Occipital lobe (tissue), 3 donors: ENCODE measurements at places on chromosomes 2 and 18. TPM values are rescaled to one million over a fixed set of nuclear protein-coding genes. Genes with fewer than 3 reads are reported as not detected.

Gene CLEC4F
- not detected for total RNA-seq

Gene SGO2
- 4.8 TPM for total RNA-seq

DNA sequence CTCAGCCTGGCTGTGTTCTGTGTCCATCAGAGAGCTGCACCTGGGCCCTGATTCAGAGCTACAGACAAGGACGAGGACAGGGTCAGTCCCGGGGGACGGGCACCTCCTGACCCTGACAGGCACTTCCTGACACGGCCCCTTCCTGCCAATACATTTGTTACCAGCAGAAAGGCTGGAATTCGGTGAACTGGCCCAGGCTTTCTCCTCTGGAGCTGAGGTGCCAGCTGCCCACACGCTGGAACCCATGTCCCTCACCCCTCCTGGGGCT lies 12.3 kb upstream of the ZNF519 start:
- no peak for DNase-seq

Gene XIRP2
- total RNA-seq, result 0.78 TPM

Gene DNAJC5G
- not detected for total RNA-seq

DNA sequence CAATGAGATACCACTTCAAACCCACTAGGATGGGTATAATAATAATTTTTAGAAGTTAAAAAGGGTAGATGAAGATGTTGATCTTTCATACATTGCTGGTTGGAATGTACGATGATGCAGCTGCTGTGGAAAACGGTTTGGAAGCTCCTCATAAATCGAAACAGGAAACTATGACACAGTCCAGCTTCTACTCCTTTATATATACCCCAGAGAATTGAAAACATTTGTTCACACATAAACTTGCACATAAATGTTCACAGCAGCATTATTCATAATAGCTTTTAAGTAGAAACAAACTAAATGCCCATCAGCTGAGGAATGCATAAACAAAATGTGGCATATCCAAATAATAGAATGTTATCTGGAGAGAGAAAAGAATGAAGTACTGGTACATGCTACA lies 95.0 kb downstream of the STRADB start:
- DNase-seq, result no peak

Gene SH3BP4
- total RNA-seq, result 5.5 TPM

GRCh38 chr2:30239308-30239985 lies 8.1 kb downstream of the LBH start:
- DNase-seq, result no peak

Gene CHRND
- not detected for total RNA-seq

Gene IL1R2
- not detected for total RNA-seq
